ENCODE measurements at places on chromosomes 4 and X.

DNA sequence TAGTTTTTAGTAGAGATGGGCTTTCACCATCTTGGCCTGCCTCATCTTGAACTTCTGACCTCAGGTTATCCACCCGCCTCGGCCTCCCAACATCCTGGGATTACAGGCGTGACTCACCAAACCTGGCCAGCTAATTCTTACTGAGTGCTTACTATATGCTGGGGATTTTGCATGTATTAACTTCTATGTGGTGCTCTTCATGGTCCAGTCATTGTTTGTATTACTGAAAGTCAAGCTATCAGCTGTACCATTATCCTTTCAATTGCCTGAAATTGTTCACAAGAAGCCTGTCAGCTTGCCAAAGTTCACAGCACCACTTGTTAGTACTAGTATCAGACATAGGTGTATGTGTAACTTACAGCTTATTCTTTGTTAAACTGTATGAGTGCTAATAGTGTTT lies 1272.1 kb downstream of the ARAP2 start:
- DNase-seq = no peak

DNA sequence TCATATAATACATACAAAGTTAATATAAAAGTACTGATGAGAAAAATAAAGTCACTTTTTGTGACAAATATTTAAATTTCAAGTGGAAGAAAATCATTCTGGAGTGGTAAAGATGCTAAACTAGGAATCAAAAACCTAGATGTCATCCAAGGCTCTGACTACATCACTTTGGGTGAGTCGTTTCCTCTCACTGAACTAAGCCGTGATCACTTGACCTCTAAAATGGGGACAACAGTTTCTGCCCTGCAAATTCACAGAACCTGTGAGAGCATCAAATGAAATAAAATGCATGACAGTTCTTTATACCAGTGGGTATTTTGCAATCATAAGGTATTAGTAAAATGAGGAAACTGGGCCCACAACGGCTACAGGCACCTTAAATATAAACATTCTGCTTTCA lies 63.8 kb downstream of the PRDM5 start:
- DNase-seq = no peak

DNA sequence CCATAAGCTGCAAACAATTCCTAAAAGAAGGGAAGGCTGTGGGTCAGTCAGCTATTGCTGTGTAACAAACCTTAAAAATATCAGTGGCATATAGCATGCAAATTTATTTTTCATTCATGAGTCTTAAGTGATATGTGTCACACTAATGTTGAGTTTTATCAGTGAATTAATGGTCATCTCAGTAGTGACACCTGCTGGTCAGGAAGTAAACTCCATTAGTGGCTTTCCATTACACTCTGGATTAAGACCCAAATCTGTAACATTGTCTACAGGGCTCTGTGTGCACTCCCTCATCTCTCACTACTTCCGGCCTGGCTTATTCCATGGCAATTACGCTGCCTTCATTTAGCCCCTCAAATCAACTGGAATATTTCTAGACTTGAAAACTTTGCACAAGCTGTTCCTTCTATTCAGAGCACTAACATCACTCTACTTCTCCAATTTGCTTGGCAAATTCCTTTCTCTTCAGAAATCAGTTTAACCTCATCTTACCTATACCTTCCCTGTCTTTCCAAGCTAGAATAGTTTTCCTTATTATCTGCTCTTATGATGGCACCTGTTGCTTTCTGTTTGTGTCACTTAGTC lies 217.3 kb upstream of the TAPT1 start:
- peak; percentile 9 for DNase-seq

- DNase-seq = no peak
Observed at GRCh38 chr4:168880811-168881595, 129.1 kb downstream of the CBR4 start.

DNA sequence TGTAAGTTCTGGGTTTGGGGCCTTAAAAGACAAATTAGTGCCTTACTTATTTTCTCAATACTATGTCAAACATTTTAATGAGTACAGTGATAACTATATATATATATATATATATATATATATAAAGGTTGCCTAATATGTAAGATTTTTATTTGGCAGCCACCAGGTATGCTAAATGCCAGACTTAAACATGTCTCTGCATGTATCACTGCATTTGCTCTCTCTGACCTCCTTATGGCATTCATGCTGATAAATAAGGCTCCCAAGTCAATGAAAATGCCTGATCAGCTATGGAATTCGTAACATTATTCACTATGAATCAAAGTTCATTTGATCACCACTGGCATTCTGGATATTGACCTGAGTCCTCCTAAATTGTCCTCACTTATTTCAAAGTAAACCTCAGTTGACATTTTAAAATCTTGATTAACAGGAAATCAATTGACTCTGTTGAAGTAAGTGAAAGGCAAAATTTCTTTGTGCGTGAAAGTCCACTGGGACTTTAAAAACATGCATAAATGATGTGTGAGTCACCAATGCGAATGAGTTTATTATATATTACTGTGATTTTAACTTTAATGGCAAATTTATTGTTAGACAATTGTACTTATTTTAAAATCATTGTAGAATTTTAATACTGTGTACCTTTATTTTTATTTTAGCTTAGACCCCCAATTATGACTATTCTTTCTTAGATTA lies 29.2 kb upstream of the AREG start:
- DNase-seq = no peak

GRCh38 chr4:26826721-26827120 lies 33.9 kb upstream of the STIM2 start:
- DNase-seq = no peak

GRCh38 chrX:6898371-6898770 lies 249.1 kb upstream of the STS start:
- no peak for DNase-seq

- no peak for DNase-seq
Observed at GRCh38 chrX:151977009-151977408, 2.5 kb upstream of the GABRE start.

GRCh38 chr4:110667670-110668069 lies 44.8 kb upstream of the PITX2 start:
- no peak for DNase-seq

DNA sequence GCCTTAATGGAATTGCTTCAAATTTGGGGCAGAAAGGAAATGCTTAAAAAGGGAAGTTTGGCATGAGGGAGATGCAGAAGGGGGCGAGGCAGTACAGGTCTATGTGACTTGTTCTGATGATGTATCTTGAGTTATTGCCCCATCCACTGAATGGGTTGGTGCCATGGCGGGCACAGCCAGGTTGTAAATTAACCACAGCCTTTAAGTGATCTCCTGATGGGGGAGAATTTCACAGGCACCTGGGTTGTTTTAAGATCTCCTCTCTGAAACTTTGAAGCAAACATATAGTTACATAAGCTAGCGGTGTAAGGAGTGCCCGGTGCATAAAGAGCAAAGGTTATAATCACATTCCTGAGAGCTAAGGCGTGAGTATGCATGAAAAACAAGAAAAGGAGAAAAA lies 37.0 kb downstream of the NPY5R start:
- DNase-seq = no peak

DNA sequence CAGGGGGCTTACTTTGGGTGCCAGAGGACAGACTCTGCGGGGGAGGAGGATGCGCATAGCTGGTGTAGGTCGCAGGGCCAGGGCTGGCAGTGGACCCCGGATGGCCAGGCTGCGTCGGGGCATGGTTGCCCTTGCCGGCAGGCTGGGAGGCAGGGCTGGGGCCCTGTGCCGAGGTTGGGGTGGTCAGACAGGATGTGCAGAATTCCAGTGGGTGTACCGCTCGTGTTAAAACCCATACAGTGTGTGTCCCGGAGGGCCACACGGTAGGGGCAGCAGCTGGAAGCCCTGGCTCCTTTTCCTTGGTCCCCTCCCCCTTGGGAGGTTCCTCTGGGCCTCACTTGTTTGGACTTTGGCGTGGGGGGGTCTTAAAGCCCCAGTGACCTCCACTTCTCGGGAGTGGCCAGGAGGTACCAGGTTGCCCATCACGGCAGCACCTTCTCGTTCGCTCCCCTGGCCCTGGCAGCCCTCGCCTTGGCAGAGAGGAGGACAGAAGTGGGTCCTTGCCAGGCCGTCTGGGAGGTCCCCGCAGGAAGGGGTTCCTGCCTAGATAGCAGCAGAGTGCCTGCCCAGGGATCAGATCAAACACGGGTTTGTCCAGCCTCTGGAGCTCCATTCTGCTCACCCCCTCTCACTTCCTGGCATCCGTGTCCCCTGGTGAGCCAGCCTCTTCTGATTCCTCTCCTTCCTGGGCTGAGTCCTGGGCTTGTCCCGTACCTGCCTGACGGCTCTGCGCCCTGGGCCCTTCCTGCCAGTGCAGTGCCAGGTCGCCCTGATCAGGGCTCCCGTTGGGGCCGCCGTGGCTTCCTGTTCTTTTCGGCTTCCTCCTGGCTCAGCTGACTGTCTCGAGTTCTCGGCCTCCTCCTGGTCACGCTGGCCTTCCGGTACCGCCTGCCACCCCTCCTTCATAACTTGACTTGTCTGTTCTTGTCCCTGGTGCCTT lies 56.7 kb upstream of the HGFAC start:
- no peak for DNase-seq

- DNase-seq = no peak
Observed at GRCh38 chr4:11469650-11470437, 41.1 kb upstream of the HS3ST1 start.

GRCh38 chr4:114879916-114880669 lies 233.3 kb downstream of the NDST4 start:
- DNase-seq = no peak

- peak; percentile 9 for DNase-seq
Observed at GRCh38 chrX:119573840-119574393, 446 bp upstream of the UBE2A start.

GRCh38 chr4:4420421-4420820 lies 33.5 kb downstream of the NSG1 start:
- no peak for DNase-seq

All from G401 (cell line).